ENCODE measurements at places on chromosomes 1 and 21. TPM values are rescaled to one million over a fixed set of nuclear protein-coding genes. Genes with fewer than 3 reads are reported as not detected.

KIF21B gene
- 6.7 TPM for total RNA-seq

SLC22A15 gene
- total RNA-seq, result 1.7 TPM

CCDC190 gene
- total RNA-seq, result not detected

CFAP57 gene
- total RNA-seq, result not detected

C1orf87 gene
- not detected for total RNA-seq

MYOG gene
- not detected for total RNA-seq

RAB3B gene
- 1.6 TPM for total RNA-seq

DNTTIP2 gene
- total RNA-seq, result 15.7 TPM

ST6GALNAC3 gene
- total RNA-seq, result 2.8 TPM

NKAIN1 gene
- not detected for total RNA-seq

DNA sequence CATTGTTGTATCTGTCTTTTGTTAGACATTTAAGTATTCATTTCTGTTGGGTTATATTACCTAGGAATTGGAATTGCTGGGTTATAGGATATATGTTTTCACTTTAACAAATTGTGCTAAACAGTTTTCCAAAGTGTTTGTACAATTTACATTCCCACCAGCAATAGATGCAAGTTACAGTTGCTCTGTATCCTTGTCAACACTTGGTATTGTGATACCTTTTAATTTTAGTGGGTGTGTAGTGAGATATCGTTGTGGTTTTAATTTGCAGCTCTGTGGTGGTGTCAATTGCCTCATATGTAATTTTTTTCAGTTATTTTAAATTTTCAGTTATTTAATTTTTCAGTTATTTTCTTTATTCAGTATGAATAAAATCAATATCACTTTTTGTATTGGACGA lies 7.4 kb upstream of the DPH5 start:
- DNase-seq, result no peak

DNA sequence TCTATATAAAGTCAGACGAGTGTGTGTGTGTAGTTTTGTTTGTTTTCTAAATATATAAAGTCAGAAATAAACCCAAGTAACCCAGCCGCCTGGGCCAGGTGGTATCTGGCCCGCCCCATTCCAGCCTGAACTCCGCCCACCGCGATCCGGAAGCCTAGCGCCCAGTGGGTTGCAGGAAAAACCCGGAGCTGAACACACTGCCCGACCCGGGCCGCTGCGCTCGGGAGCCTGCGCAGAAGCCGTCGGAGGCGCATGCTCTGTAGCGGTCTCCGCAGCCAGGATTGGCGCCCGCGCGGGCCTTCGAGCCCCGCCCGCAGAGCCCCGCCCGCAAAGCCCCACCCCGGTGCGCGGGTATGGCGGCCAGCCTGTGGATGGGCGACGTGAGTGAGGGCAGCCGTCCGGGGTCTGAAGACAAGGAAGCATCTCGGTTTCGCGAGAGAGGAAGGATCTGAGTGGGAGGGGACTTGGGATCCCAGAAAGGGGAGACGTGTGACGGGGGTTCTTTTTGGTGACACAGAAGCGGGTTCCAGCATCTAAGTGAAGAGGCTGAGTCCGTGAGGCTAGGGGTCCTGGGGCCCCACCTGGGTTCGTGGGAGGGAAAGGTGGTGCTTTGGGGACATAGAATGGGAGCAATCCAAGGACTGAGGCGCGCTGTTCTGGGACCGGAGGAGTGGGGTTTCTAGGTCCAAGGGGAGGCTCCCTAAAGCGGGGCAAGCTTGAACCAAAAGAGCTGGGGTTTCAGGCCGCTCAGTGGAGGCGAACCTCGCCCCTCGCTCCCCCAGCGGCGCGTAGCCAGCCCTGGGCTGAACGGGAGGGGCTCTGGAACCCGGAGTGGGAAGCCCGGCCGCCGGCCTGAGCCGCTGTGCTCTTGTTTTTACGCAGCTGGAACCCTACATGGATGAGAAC lies at the start of gene TRNAU1AP:
Gene TRNAU1AP, plus strand, starts transcription at position 328 of the 906 bp plus-strand sequence. Its CDS starts 26 bp downstream, at position 354.
- peak; percentile 99 for DNase-seq

- no peak for DNase-seq
These were observed 340.8 kb downstream of the NPHP4 start for GRCh38 chr1:5651473-5651872.

DNA sequence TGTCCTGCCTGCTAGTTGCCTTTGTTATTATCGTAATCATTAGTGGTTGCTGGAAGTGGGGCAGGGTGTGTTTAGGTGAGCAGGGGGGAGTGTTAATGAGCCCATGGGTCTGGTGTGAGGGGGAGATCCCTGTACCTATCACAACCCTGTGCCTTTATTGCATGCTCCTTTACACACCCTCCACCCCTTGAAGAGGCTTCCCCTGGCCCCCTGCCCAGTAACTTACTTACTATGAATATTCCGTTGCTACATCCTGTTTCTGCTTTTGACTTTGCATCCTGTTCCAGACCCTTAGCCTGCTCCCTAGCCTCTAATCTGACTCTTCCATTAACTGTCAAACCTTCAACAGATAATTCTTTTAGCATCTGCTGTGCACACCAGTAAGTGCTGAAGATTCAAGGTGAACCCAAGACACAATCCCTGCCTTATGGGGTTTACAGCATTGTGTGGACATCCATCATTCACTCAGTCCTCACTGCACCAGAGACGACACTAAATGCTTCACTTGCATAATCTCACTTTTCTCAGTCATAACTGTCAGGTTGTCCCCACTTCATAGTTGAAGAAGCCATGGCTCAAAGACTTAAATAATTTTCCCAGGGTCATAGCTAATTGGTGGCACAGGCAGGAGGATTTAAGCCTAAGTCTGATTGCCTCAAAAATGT lies 47.9 kb downstream of the CDC7 start:
- DNase-seq, result no peak

DNA sequence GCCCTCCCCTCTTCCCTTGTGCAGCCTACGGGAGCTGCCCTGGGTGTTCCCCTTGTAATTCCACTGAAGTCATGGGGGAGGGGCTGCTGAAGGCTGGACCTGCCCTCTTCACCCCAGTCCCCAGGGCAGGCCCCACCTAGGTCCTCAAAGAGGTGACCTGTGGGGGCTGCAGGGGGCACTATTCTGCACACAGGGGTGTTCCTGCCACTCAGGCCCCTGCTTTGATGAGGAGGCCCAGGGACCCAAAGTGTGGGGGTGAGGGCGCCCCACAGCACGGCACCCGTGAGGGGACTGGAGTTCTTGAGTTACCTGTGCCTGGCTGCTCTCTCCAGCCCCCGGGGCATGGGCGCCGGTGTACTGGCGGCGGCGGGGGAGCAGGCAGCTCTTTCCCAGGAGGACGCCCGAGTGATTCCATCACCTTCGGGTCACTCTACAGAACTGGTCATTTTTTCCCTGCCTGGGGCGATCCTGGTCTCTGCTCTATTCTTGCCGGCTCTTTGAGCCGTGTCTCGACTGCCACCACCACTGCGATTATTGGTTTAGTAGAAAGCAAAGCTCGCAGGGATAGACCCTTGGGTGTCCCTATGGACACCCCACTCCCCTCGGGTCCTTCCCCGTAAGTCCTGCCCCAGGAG lies 6.9 kb upstream of the PRDM16 start:
- DNase-seq, result peak; percentile 36

- no peak for DNase-seq
These were observed 352.4 kb downstream of the USP25 start for GRCh38 chr21:16082038-16082816.

DNA sequence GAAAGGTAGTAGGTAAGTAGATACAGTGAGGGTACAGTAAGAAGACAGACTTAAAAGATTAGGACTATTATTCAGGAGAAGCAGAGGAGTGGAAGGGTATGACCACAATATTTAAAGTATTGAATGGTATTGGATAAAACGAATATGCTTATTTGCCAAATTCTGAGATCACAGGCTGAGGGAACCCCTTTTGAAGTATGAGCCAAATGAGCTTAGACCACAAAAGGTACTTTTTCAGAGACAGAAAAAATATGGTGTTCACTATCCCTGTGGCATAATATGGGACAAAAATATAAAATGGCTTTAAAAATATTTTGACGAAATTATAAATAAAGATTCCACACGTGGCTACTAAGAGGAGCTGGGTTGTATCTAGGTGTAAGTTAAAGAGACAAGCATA lies 880 bp upstream of the MTF2 start:
- DNase-seq, result no peak

- DNase-seq, result no peak
These were observed 22.3 kb downstream of the DHRS3 start for GRCh38 chr1:12595757-12596006.

GRCh38 chr1:39841429-39841828 lies 41.9 kb downstream of the TRIT1 start:
- no peak for DNase-seq

- no peak for DNase-seq
These were observed 226.2 kb downstream of the RHOU start for GRCh38 chr1:228961511-228961910.

- peak; percentile 79 for DNase-seq
These were observed 134.2 kb downstream of the PGBD5 start for GRCh38 chr1:230291731-230292620.

- DNase-seq, result no peak
These were observed 13.8 kb downstream of the EIF4G3 start for GRCh38 chr1:21162740-21163464.

GRCh38 chr1:239909898-239910297 lies 181.8 kb upstream of the FMN2 start:
- DNase-seq, result no peak

DNA sequence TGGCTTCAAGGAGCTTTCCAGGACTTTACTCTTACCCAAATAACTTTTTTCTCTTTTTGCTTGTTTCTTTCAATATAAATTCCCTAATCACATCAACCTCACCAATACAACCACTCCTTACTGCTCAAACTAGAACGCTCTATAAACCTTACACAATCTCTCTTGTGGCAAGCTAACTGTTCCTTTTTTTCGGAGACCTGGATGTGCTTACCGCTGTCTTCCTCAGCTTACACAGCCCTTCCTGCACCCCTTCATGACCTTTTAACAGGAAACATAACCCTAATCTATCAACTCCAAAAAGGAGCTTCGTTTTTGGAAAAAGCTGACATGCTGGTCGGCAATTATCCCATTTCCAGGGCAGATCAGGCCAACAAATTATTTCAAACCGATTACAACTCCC lies 24.1 kb upstream of the SLC2A5 start:
- no peak for DNase-seq

DNA sequence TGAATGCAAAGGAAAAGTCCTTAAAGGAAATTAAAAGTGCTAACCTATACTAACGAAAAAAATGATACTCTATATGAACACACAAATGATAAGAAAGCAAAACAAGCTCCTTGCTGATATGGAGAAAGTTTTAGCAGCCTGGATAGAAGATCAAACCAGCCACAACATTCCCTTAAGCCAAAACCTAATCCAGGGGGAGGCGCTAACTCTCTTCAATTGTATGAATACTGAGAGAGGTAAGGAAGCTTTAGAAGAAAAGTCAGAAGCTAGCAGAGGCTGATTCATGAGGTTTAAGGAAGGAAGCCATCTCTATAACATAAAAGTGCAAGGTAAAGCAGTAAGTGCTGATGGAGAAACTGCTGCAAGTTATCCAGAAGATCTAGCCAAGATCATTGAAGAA lies 3.4 kb downstream of the KRTAP23-1 start:
- DNase-seq, result no peak

DNA sequence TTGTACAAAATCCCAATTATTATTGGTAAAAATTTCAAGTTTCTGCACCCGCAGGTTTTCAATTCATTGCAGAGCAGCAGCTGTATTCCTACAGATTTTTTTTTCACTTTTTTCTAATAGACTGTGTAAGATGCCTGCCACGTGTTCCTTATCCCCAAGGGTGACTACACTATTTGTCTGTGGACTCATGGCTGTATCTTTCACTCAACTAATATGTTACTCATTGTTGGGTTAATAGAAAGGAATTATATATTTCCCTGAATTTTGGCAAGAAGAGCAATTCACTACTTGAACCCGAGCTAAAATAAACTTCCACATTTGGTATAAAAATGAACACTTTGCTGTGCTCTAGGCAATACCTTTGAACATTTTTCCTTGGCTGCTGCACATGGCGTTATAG lies 158.7 kb downstream of the NCAM2 start:
- DNase-seq, result no peak

GRCh38 chr1:224880593-224881307 lies 48.7 kb upstream of the DNAH14 start:
- DNase-seq, result no peak

GRCh38 chr1:166164995-166165660 lies 1.7 kb downstream of the FAM78B start:
- peak; percentile 64 for DNase-seq

GRCh38 chr1:6329851-6330250 lies 63.7 kb downstream of the ACOT7 start:
- DNase-seq, result no peak

- no peak for DNase-seq
These were observed 19.5 kb downstream of the AGT start for GRCh38 chr1:230694464-230694863.

- DNase-seq, result no peak
These were observed 58.8 kb downstream of the SKI start for GRCh38 chr1:2286923-2287322.

DNA sequence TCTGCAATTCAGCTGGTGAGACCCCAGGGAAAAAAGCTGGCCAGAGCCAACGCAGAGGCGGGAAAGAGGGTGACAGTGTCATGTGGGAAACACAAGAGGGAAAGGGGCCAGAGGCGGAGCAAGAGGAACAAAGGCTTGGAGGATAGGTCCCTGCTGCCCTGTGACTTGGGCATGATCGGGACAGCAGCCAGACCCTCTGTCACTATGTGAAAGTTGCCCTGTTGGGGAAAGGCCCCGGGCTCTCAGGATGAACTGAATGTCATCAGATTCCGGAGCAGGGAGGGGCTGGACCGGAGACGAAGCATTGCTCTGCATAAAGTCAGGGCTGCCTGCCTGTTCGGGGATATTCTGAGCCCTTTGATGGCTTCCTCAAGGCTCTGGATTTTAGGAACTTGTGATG lies 5.7 kb upstream of the ELF3 start:
- no peak for DNase-seq
